EL (cell line): ENCODE measurements at places on chromosomes 2 and 18.

DNA sequence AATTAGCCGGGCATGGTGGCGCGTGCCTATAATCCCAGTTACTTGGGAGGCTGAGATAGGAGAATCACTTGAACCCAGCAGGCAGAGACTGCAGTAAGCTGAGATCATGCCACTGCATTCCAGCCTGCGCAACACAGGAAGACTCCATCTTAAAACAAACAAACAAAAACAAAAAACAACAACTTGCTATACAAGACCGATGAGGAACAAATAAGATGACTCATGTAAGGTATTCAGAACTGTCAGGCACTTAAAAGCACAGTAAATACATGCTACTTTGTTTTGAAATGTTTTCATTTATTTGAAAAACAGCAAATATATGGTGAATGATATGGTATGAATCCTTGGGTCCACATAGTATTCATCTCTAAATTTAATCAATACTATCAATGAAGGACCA is 66.7 kb downstream of the TRIP12 start:
- DNase-seq = no peak

- peak; percentile 63 for DNase-seq
Measured at GRCh38 chr18:59272891-59273758, at the start of gene RAX. TSS of gene RAX (minus strand) at chr18:59273454. CDS start at chr18:59273206, 248 bp downstream.

DNA sequence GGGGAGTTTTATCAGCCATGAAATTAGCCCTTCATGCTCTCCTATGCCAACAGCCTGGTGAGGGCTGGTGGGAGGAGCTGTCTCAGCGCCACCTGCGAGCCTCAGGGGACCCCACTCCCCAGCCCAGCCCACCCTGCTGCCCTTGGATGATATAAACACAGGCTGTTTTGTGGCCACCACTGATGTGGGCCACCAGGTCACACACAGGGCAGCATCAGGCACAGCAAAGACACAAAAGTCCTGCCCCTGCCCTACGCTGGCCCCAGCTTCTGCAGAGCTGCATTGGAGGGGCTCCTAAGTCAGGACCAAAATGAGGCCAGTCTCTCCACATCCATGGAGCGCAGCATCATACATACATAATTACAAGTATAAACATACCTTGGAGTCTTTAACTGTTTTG is 110.6 kb upstream of the TEX51 start:
- DNase-seq = no peak

- peak; percentile 73 for DNase-seq
Measured at GRCh38 chr2:239267288-239267951, 133.4 kb downstream of the HDAC4 start.

DNA sequence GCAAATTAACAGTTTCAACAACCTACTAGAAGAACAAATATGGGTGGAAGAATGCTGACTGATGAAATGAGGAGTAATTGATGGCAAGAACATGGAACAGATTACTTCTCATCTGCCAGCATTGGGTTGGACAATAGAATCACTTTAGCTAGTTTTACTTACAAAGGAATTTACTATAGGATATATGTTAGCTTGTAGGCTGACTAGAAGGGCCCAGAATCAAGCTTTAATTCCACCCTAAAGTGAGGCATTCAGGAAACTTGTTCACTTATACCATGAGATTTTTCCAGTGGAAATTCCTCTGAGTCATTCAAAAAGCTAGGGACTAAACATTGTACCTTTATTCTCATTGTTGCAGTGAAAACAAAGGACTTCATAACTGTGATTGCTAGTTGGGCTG is 5.0 kb upstream of the ZSWIM2 start:
- DNase-seq = peak; percentile 13
